ENCODE measurements at places on chromosomes 6 and 20. TPM values are rescaled to one million over a fixed set of nuclear protein-coding genes. Genes with fewer than 3 reads are reported as not detected.

The CD40 gene
- 4.1 TPM for total RNA-seq

The HIVEP2 gene
- 17.0 TPM for total RNA-seq

The PLA2G7 gene
- total RNA-seq = 0.48 TPM

The TNF gene
- 0.79 TPM for total RNA-seq

The TRIM31 gene
- not detected for total RNA-seq

The OGFR gene
- 93.4 TPM for total RNA-seq

The CRISP2 gene
- not detected for total RNA-seq

The RAET1G gene
- total RNA-seq = not detected

GRCh38 chr6:43939281-43940070 is 169.5 kb downstream of the VEGFA start:
- DNase-seq = no peak

- DNase-seq = no peak
Observed at GRCh38 chr6:37467718-37468117, 32.0 kb downstream of the CCDC167 start.

- no peak for DNase-seq
Observed at GRCh38 chr6:157284738-157285421, 38.4 kb downstream of the TMEM242 start.

GRCh38 chr20:60428651-60429050 is 470.4 kb downstream of the CDH26 start:
- no peak for DNase-seq

DNA sequence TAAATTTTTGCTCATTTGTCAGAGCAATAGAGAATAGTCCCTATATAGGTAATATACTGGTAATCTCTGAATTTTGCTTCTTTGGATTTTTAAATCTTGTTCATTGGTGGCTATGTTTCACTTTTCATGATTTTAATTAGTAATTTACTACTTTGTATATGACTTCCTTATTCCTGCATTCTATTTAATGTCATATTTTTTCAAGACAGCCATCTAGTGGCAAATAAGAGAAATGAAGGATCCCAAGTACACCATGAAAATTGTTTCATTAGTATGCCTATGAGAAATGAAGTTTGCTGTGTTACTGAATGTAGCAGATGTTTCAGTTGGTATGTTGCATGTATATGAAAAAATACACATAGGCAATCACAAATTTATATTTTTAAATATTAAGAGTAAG is 82.4 kb downstream of the ZNF292 start:
- DNase-seq = peak; percentile 16

DNA sequence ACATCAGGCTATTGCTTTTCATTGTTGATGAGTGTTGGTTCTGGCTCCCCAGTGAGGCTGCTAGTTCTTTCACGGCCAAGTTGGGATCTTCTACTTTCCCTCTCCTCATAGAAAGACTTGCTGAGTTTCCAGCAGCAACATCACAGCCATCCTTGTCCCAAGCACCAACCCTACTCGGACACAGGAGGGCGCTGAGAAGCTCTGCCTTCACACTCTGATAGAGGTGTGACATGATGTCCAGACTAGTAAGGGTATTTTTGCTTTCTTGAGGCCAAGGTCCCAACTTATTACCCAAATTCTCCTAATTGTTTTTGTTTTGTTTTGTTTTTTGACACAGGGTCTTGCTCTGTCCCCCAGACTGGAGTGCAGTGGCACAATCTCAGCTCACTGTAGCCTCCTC is 3.0 kb upstream of the GCM1 start:
- no peak for DNase-seq

- DNase-seq = no peak
Observed at GRCh38 chr20:20525756-20526155, 157.9 kb downstream of the INSM1 start.

DNA sequence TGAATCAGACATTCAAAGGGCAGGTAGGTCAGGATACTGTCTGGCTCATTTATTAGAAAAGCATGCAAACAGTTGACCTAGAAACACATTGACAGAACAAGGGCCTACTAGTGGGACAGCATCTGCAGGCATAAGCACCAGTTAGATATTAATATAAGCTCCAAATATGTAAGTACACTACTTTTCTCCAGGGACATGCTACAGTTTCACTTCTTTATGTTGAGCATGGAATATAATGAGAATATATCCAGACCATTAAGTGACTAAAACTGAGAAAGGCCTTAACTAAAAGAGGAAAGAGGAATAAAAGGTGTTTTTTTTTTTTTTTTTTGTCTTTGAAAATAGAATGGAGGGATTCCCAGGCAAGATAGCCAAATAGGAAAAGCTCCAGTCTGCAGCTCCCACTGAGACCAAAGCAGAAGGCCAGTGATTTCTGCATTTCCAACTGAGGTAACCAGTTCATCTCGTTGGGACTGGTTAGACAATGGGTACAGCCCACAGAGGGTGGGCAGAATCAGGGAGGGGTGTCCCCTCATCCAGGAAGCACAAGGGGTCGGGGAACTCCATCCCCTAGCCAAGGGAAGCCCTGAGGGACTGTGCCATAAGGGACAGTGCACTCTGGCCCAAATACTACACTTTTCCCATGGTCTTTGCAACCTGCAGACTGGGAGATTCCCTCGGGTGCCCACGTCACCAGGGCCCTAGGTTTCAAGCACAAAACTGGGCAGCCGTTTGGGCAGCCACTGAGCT is 251.6 kb downstream of the PHF3 start:
- DNase-seq = no peak

DNA sequence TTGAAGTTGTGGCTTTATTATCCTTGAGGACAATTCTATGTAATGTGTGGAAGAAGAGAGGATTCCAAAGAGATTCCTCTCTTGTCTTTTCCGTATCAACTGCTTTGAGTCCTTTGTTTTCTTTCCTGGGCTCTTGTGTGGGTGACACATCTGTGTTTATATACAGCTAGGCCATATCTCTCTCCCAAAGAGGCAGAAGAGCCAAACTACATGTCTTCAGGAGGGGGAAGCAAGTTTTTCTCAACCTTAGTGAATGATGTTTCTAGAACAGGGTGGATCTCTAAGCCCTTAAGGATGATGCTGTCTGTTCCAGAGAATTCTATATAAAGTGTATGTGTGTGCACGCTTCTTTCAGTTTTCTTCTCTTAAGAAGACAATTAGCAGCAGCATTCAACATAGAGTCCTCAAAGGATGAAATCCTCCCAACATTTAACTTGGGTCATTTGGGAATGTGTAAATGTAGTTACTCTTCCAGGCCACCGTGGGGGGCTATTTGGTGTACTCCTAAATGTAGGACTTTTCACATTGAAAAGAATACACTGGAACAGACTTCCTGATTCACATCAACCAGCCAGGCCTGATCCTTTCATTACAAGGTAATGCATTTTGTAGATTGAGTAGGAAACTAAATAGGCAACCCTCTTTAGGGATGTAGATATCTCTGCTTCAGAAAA is 92.8 kb upstream of the EEF1E1 start:
- DNase-seq = no peak

DNA sequence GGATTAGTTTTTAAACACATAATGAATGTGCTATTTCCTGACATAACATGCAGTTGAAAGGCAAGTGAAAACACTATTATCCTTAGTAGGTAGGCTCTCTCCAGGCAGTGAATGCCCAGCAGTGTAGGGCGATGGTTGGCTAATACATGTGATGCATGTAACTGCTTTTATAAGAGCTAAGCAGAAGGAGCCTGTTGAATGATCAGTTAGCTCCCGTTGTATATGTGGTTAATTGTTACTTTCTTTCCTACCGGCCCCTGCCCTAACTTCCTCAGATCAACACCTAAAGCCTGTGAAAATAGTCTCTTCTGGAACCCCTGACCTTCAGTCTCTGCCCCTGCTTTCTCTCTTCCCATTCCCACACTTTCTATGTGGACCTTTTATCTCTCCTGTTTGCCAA is 10.5 kb downstream of the SOX4 start:
- DNase-seq = no peak

DNA sequence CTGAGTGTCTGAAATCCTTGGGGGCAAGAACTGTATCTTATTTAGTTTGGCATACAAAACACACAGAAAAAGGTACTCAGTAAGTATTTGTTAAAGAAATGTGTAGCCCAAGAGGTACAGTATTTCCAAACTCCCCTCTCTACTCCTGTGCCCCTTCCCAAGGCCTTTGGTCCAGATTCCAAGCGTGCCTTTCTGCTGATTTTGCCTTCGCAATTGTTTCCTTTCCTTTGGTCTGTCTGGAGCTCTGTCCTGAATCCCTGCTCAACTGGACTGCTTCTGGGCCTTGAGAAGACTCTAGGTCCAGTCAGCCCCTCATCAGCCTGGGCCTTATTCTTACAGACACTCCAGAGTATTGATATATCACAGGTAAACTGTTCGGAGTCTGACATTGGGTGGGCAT is 122.2 kb upstream of the SYNCRIP start:
- DNase-seq = no peak

DNA sequence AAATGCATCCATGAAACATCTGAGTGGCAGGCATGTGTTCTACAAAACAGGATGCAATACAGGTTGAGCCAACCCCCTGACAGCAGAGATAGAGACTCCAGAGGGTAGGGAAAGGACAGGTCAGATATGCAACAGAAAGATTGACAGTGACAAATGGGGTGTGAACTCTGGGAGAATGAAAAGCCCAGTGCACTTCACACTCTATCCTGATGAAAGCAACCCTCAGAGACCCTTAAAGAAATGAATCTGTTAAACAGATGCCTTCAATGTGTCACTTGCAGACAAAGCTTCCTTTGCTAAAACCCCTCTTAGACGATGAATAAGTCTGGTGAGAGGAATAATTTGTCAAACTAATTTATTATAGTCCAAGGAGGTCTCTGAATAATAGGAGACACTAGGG is 89.9 kb downstream of the RFPL4B start:
- no peak for DNase-seq

DNA sequence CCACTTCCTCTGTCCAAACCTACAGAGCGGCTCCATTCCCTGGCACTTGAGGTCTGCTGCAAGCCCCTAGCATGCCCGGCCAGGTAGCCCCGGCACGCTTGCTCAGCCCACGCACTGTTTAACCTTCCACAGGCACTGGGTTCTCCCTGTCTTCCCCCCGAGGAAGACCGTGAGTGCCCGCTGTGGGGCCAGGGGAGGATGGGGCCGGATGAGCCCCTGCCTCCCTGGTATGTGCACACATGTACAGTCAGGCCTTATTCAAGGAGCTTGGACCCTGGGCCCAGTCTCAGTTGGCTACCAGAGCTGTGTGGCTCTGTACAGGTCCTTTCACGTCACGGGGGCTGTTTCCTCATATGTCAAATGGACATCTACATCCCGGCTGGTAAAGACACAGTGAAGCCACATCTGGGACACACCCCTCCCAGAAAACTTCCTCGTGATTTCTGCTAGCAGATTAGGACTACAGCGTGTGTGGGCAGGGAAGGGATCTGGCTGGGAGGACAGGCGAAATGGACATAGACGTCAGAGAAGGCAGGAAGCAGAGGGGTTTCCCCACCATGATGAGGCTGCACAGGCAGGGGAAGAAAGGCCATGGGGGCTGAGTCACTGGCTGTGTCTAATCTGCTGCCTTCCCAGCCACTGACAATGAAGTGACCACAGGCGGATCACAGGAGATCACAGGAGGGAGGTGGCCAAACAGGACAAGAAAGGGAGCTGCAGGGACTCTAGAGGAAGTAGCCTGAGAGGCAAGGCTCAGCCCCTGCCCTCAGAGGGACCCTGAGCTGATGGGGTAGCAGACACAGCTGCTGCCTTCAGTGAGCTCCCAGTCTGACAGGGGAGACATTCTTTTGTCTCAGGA is 62.9 kb downstream of the MRPL14 start:
- peak; percentile 99 for DNase-seq

GRCh38 chr20:48789781-48790472 is 37.9 kb downstream of the PREX1 start:
- DNase-seq = no peak

DNA sequence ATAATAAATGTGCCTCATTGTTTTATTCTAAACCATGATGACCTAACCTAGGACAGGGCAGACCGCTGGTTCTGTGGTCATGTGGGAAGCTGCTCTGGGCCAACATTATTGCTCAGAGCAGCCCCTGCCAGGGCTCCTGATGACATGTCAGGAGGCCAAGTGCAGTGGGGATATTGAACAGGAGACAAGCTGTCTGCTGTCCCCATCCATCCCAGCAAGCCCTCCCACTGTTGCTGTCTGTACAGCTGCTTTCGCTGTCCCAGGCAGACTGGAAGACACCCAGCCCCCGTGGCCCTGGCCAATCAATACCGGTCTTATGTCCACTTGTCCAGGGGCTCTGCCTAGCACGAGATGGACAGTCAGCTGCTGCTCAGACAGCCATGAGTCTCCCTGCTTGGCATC is 43.2 kb upstream of the FNDC1 start:
- no peak for DNase-seq

DNA sequence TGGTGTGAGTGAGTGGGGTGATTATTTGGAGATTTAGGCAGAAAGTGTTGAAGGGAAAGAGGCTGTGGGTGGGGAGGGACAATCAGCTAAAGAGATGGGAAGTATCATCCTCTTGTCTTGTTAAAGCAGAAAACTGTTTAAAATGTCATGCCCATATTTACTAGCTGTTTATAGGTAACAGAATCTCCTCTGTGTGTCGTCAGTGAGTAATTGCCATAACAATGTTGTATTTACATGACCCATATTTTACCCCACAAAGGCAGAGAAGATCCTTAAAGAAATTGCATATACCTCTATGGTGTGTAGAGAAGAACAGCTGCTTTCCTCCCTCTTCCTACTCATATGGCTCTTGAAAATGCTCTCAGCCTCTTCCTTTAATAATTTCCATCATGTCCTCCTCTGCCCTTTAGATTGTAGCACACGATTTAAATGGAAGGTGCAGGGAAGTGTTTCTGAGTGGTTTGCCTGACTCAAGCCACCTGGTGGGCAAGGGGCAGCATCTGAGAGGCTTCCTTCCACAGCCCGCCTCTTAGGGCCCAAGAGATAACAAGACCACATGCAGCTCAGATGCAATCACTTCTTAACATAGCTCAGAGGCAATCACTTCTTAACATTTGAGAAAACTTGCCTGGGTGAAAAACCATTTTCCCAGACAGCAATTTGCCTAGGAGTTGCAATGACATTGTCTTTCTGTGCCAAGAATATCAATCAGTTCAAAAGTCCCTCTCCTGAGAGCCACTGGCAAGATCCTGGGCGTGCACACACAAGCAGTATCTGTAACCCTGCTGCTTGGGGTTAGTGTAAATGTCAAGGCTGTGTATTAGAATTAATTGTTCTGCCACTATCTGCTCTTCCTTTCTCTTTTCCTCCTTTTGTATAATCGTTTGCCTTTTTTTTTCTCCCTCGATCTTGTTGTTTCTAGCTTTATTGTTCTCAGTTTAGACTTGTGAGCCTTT is 44.1 kb upstream of the EDN1 start:
- DNase-seq = no peak

DNA sequence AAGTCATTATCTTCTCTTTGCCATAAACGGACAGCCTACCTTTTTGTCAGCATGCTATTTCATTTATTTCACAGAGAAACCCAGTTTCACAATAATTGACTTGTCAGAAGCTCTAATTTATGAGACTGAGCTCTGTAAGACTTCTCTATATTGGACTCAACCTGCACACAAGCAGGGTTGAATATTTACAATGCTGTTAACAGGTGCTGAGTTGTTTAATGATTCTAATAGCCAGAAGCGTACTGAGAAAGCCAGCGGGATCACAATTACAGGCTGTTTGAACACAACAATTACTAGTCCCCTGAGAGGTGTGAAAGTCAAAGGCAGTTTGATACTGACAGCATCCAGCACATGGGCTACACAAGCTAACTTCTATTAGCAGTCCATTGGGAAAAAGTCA is 128.2 kb upstream of the SIM1 start:
- DNase-seq = no peak

- DNase-seq = no peak
Observed at GRCh38 chr20:16624106-16624505, 50.9 kb upstream of the KIF16B start.

GRCh38 chr6:144776031-144776819 is 491.1 kb downstream of the UTRN start:
- DNase-seq = no peak

Measured in astrocyte (in vitro differentiated cells and primary cell).